Chondrocyte (in vitro differentiated cells): ENCODE measurements at places on chromosomes 1 and 21.

GRCh38 chr1:3490046-3490745 lies 35.7 kb downstream of the ARHGEF16 start:
- DNase-seq: no peak

GRCh38 chr1:186214791-186215190 lies 160.3 kb downstream of the TPR start:
- no peak for DNase-seq

GRCh38 chr1:67339623-67340343 lies 32.1 kb downstream of the IL12RB2 start:
- no peak for DNase-seq

DNA sequence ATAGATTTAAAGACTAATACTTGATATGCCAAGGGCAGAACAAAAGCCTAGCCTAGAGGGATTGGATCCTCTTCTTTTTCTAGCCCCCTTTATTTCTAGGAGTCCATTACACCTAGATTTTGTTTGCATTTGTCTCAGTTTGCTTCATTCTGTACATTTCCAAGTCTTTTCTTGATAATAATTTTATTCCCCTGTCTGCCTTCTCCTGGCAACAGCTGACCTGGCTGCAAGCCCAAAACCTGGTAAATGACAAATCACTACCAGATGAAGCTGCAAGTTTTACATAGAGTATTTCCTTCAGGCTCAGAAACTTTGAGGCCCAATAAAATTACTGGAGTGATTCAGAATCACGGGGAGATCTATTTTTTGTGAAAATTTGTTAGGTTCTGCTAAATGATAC lies 36.5 kb upstream of the LHX8 start:
- DNase-seq: no peak

GRCh38 chr1:3359351-3359750 lies 95.1 kb upstream of the ARHGEF16 start:
- no peak for DNase-seq

DNA sequence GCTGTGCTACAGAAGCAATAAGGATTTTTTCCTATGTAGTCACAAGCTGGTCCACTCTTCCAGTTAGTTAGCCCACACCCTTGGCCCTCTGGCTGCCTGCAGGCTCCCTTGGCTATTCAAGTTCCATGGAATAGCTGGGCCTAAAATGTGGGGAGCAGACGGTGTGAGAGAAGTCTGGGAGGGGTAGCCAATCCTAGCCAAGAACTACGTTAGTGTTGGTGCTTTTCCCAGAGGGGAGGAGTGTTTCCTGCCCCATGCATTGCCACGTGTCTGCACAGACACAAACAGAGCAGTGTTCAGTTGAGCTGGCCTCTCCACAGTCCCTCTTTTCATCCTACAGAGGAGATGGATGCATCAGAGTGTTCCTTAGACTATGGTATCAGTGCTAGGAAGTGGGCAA lies 59.0 kb upstream of the IPO9 start:
- DNase-seq: no peak

DNA sequence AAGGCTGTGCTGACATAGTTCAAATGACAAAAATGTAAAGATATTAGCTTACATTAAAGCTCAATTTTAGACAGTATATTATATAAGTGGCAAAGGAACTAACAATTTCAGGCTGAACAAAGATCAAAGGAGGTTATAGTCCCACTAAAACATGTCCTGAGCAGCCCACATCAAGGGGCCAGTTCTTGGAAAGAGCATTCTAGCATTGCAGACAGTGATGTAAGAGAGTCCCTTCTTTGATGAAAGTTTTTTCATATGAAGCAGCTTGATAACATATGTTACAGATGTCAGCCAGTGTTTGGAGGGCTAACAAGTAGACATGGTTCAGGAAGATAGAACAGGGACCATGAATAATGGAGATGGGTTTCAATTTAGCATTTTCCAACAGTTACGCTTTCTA lies 301.7 kb downstream of the NTNG1 start:
- DNase-seq: no peak

- DNase-seq: no peak
These were observed 39.6 kb downstream of the KIF1B start for GRCh38 chr1:10249808-10250457.

DNA sequence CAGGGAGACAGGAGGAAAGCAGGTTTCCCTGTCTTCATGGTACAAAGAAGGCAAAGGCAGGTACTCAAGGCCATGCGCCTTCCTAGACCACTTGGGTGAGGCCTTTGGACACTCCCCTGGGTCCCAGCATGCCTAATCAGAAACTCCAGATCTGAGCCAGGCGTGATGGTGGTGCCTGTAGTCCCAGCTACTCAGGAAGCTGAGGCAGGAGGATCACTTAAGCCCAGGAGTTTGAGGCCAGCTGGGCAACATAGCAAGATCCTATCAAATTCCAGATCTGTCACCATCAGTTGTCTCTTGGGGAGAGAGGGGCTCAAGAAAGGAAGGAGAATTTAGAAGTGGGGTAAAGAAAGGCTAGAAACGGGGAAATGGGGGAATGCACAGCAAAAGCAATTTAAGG lies 96.3 kb upstream of the SLC25A33 start:
- DNase-seq: no peak

GRCh38 chr21:29818383-29818921 lies 121.3 kb downstream of the GRIK1 start:
- no peak for DNase-seq

GRCh38 chr1:166069390-166069789 lies 97.4 kb downstream of the FAM78B start:
- no peak for DNase-seq

DNA sequence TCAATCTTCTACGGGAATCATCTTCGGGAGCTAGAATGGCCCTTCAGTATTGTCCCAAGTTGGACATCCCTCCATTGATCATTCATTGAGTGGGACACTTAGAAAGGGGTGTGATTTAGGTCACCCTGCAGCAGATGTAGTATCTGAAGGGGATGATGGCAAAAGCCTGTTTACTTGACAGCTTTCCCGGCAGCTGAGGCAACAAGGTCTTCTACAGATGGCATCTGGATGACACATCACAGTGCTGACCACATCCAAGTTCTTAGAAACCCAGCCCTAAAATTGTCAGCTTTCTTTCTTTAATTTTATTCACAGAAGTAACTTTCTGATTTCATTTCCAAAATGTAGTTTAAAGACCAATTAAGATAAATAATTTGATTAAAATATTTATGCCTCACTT lies 150.3 kb downstream of the AMY1C start:
- no peak for DNase-seq

GRCh38 chr1:184075055-184076029 lies 23.8 kb downstream of the TSEN15 start:
- no peak for DNase-seq

DNA sequence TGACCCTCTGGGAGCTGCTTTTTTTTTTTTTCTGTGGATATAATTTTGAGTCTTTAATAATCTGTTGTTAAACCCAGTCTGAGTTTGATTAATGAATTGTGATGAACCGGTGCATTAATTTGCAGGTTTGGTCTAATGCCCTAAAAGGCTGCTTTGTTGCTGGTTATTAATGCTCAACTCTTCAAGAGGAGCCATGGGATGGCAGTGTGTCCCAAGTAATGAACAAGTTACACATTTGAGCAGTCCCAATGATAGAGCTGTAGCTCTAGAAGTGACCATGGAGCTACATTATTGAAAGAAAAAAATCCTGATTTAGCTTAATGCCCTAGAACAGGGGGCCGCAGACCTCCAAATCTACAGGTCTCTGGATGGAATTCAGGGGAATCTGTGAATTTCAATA lies 53.1 kb downstream of the RWDD3 start:
- no peak for DNase-seq

DNA sequence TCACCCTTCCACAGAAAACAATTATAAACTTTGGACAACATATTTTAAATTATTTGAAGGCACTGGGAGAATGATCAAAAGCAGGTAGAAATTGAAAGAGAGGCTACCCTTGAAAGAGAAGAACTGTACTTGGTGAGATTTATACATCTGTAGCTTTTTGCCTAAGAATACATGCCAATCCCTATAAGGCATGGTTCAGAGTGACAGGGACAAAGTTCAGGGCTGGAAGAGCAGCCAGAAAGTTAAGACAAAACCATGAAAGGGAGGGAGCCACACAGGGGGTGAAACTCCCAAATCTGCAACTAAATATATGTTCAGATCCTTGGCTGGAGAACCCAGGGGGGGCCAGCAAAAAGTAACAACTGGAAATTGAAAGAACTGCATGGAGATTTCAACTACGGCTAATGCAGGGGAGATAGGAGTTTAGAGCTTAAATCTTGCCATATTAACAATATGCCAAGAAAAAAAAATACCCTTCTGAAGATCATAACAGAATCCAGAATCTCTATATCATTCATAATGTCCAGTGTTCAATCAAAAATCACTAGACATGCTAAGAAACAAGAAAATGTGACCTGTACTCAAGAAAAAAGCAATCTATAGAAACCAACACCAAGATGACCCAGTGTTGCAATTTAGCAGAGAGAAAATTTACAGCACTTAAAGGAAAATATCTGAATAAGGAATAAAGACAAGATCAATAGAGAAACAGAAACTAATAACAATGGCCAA lies 25.5 kb downstream of the PACC1 start:
- DNase-seq: no peak

DNA sequence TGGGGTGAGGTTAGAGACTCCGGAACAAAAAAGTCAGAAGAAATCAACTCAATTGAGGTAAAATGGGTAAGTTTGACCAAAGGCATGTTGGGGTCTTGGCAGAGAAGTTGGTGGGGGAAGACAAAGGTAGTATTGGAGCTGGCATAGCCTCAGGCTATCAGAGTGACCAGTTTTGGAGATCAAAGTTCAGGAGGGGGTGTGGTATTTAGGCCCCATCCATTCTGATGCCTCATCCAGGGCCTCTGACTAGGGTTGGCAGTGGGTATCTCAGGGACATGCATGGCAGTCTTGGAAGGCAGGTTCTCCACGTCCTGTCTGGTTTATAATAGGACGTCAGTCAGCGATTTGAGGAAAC lies 73.2 kb upstream of the TRABD2B start:
- no peak for DNase-seq

DNA sequence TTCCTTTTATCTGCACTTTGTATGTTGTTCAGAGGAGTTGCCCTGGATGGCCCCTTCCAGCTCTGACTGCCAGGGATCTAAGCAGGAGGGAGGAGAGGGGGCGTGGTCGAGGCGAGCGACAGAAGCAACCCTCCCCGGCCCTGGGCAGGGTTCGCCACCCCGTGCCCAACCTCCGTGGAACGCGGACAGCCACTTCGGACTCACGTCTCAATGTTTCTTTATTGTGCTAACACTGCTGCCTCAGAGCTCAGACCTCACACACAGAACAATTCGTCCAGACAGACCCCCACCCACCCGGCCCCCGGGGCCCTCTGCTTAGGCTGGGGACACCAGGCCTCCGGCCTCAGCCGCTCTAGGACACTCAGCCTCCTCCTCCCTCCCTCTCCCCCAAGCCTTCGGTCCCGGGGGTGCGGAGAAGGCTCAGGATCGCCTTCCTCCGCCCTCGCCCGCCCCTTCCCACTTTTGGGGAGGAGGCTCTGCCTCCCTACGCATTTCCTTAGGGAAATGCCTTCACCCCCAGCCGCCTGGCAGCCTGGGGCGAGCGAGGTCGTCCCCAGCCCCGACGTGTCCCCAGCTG lies 8.3 kb downstream of the VSIG8 start:
- no peak for DNase-seq
